ENCODE measurements at places on chromosomes 11 and 22.

DNA sequence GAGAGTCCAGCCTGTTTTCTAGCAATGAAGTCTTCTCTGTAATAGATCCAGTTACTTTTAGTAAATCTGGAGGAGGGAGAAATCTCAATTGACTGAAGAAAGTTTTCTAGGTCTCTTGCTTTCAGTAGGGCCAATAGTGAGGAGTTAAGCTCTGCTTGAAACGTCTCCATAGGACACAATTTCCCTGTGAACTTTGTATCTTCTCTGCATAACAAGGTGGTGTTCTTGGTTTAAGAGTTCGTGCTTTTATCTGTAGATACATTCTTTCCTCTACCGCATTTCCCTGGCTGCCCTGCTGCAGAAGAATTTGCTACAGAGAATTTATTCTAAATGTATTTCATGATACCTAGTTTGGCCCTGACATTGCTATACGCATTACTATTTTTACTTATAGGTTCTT lies 183.1 kb downstream of the ARHGAP42 start:
- DNase-seq: no peak

DNA sequence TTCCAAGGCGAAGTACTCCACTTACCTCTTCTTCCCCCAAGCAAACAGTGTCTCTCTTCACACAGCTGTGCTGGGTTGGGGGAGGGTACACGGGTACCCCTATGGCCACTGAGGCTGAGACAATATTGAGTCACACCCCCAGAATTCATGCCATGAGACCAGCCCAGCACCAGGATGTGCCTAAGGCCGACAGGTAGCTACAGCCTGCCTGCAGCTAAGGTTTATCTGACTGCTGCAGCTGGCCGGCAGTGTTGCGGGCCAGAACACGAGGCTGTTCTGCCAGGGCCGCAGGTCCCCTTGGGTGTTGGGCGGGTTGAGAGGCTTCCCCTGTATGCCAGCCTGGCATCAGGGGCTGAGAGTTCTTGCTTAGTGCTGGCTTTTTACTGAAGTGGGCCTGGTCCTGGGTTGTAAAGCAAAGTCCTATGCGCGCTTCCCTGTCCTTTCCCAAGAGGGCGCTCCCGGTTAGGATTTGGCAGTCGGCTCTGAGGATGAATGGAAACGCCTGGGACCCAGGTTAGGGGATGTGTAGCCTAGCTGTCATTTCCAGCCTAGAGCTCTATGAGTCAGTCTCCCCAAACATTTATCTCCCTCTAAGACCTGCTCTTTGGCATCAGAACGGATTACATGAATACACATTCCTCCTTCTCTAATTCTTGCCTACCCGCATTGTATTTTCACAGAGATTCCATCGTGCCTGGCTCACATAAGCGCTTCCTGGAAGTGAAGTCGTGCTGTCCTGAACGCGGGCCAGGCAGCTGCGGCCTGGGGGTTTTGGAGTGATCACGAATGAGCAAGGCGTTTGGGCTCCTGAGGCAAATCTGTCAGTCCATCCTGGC lies 7.1 kb downstream of the USP18 start:
- DNase-seq: peak; percentile 91

DNA sequence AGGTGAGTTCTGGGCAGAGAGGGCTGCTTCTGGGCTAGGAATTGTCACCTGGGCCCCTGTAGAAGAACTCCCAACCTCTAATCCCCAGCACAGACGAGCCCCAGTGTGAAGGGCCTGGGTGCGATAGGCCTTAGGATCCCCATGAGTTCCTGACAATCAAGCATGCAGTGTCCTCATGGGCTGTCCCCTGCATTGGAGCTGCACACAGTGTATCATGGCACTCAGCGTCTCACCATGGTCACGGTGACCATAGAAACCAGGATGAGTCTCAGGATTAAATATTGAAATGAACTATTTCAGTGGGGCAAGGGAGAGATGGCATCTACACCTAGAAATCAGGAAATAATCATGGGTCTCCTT lies 292 bp downstream of the SCGB2A1 start:
- no peak for DNase-seq

- DNase-seq: no peak
These were observed 1477.9 kb downstream of the TBC1D22A start for GRCh38 chr22:48240148-48240934.

DNA sequence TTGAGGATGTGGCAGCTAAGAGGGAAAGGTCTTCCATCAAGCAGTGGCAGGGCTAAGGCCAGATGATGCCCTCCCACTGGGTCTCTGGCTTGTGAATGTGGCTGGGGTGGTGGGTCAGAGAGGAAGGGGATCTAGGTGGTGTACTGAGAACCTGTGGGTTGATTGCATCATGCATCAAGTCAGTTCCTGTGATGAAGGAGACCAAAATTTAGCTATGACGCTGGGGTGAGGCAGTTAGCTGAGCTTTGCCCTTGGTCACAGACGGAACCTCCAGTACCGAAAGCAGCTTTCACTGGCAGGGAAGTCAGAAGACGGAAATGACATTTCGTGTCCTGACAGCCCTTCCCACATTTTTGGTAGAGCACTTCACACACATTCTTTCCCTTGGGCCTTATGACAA lies 20.7 kb downstream of the ATG16L2 start:
- DNase-seq: no peak

DNA sequence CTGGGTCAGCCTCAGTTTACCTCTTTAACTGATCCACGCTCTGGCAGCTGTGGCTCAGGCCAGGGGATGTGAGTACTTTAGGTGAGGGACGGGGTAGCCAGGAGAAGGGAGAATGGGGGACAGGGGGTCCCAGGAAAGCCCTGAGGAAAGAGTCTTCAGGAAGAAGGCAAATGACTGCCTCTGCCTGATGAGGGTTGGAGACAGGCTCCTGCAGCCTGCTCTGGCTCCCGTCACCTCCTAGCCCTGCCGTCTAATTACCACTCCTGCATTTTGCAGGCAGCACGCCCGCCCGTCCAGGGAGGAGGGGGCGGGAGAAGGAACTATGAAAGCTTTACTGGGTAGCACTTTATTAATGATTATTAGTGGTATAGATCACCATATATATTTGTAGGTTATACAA lies 116.6 kb downstream of the CEP164 start:
- no peak for DNase-seq

DNA sequence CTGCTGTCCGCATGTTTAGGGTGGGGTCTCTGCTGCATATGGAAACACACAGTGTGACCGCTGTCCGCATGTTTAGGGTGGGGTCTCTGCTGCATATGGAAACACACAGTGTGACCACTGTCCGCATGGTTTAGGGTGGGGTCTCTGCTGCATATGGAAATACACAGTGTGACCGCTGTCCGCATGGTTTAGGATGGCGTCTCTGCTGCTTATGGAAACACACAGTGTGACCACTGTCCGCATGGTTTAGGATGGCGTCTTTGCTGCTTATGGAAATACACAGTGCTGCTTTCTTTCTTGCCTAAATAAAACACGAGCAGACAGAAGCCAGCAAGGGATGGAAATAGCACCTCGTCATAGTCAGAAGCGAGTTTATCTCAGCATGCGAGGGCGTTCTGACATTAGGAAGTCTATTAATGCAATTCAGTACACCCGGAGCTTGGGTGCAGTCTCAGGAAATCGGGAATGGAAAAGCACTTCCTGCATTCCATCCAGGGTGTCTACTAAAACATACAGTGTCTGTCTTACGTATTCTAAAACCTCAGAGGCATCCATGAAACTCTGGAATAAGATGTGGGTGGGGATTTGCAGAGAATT lies 32.6 kb upstream of the TOLLIP start:
- no peak for DNase-seq

- no peak for DNase-seq
These were observed 181.1 kb downstream of the HIPK3 start for GRCh38 chr11:33438301-33438700.

DNA sequence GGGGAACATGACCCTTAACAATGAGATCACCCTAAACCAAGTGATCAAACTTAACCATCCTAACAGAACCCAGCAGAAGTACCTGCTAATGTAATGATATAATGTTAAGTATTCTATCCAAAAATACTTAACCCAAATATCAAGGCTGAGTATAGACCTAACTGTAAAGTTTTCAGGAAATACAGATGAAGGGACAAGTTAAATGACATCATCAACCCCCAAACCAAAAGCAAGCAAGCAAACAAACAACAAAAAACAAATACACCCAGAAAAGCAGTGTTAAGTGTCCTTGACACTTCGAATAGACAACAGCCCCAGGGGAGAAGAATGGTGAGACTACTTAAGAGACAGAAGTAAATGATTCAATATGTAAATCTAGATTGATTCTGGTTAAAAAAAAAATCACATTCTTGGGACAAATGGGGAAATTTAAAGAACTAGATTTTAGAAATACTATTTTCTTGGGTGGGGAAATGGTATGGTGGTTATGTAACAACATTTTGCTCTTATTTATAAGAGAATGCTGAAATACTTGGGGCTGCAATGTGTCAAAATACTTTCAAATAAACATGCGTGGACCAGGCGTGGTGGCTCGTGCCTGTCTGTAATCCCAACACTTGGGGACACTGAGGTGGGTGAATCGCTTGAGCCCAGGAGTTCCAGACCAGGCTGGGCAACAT lies 2.5 kb downstream of the CSTF3 start:
- DNase-seq: no peak

GRCh38 chr11:33063326-33063881 lies 24.0 kb downstream of the TCP11L1 start:
- no peak for DNase-seq

DNA sequence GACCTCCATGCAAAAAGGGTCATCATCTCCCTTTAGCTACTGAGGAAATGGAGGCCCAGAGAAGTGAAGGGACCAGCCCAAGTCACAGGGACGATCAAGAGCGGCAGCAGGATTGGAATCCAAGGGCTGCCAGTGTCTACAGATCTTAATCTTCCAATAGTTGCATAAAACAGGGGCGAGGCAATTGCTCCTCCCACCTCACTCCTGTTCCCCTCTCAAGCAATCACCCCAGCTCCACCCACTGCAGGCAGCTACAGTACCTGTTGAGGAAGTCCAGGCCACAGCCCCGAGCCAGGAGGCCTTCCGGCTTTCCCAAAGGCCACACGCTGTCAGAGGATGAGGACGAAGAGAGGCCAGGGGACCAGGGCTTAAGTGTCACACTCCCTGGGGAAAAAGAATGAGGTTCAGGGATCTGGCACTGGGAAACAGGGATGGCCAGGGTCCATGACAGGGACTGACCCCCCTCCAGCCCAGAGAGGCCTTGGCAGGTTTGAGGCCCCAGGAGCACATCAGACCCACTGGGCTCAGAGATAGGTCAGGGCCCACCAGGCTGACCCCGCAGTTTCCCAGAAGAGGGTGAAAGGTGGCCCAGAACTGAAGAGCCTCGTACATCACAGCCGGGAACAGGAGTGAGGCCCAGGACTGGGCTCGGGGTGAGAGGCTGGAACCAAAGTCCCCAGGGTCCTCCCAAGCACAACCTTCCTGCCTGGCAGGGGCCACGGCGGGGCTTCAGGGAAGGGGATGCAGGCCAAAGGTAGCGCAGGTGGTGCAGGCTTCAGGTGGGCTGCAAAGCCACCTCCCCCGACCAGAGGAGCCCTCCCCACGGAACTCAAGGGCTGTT lies 16.4 kb upstream of the MFNG start:
- DNase-seq: no peak

- no peak for DNase-seq
These were observed 31.1 kb downstream of the CD6 start for GRCh38 chr11:61002598-61002997.

- DNase-seq: no peak
These were observed 2.2 kb downstream of the RFPL2 start for GRCh38 chr22:32202539-32203180.

DNA sequence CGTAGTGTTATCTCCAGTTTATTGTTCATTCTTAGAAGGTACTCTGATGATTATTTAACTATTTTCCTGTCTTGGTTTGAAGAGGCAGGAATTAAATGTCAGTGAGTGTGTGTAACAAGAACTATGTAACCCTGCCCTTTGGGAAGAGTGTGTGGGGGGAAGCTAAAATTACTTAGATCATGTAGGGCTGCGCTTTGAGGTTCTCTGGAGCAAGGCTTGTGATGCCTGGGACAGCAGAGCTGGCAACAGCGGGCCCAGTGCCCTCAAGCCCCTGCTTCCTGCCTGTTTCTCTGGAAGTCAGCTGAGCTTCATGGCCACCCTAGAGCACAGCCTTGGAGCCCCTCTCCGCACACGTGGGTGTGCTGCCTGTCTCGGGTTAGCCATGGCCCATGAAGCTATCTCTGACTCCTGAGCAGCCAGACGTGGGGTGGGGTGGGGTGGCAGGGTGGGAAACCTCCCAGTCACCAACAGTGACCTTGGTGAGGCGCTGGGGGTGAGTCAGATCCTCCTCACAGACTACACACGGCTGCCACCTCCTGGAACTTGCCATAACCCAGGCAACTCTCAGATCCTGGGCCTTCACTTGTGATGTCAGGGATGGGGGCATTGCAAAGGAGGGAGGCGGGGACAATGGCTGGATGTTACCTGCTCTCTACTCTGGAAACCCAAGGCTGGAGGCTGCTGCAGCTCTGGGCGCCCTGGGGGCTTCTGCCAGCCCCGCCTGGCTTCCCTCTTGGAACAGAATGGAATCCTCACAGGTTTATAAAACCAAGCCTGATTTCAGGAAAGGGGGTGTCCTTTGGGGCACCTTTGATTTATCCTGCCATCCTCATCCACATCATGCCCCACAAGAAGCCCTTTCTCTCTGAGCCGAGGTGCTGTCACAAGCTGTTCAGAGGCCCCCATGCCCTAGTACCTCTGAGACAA lies 88.6 kb downstream of the SNX19 start:
- DNase-seq: peak; percentile 44

DNA sequence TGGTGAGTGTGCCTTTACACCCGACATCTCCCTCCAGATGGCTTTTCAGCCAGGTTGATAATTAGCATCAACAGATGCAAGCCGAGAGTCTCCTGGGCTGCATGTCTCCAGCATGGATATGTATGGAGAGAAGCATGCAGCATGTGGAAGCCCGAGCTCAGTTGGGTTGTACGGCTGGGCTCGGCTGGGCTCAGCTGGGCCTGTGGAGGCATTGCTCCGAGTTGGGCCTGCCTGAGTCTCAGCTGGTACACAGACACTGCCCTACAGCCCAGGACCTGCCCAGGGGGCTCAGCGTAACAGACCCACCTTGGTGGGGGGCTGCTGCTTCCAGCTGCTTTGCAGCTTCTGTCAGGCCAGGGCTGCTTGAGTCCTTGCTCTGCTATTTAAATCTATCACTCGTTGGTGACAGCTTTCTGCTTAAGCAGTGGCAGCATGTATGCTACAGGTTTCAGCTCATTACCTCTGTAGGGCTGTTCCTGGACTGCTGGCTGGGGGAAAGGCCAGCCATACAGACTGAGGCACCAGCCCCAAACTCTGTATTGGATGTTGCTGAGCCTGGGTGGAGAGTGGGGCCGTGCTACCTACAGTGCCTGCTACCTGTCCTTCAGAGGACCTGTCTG lies 115.5 kb downstream of the TEAD1 start:
- no peak for DNase-seq

- DNase-seq: peak; percentile 54
These were observed 61.0 kb downstream of the NCAM1 start for GRCh38 chr11:113022262-113022661.

GRCh38 chr11:127791844-127792243 lies 791.3 kb upstream of the KIRREL3 start:
- no peak for DNase-seq

GRCh38 chr11:79570104-79570503 lies 129.3 kb upstream of the TENM4 start:
- no peak for DNase-seq

GRCh38 chr22:23549198-23549595 lies 30.9 kb downstream of the IGLL1 start:
- no peak for DNase-seq
